Activated T-cell treated with anti-CD3 and anti-CD28 coated beads, Interleukin-2, amount 50 U/mL, for 72 hours (primary cell): ENCODE measurements at places on chromosomes 2 and 18. TPM values are rescaled to one million over a fixed set of nuclear protein-coding genes. Genes with fewer than 3 reads are reported as not detected.

DNA sequence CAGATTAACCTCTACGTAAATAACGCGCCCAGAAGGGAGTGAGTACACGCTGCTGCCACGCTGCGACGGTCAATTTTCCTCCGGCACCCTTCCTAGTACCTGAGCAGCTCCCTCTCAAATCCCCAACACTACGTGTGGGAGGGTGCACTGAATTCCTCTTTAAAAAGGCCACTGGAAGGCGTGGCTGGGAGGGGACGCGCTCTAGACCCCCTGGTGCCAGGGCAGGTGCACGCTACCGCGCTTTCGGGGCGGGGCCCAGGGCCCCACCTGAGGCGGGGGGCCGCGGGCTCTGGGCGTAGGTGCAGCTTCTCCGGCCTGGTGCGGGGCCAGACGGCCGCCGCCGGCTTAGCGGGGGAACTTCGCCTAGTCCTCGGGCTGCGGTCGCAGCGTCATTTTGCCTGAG is 668 bp upstream of the ANKRD12 start:
- peak overlapping the region; percentile 95 for H3K4me3 ChIP-seq
- peaks cover 60% of the 10 kb centered on the region for H3K4me1 ChIP-seq
- H3K27ac ChIP-seq = peak overlapping the region; percentile 96
- peaks cover 50% of the 10 kb centered on the region for H3K36me3 ChIP-seq

- H3K27me3 ChIP-seq = peaks cover 14% of the 10 kb centered on the region
- H3K4me1 ChIP-seq = no peaks in the 10 kb centered on the region
- H3K27ac ChIP-seq = no peak overlapping the region
- H3K36me3 ChIP-seq = no peaks in the 10 kb centered on the region
- no peak for DNase-seq
Measured at GRCh38 chr18:34783501-34783900, 73.4 kb downstream of the DTNA start.

GRCh38 chr2:153551698-153552097 is 73.1 kb upstream of the RPRM start:
- no peak overlapping the region for H3K4me3 ChIP-seq
- H3K27me3 ChIP-seq = no peaks in the 10 kb centered on the region

GRCh38 chr2:130150181-130151144 is 5.6 kb upstream of the CCDC74B start:
- no peak for DNase-seq
- H3K4me1 ChIP-seq = no peaks in the 10 kb centered on the region
- H3K36me3 ChIP-seq = peaks cover 1% of the 10 kb centered on the region
- peaks cover 7% of the 10 kb centered on the region for H3K27me3 ChIP-seq
- H3K4me3 ChIP-seq = no peak overlapping the region
- no peak overlapping the region for H3K27ac ChIP-seq

DNA sequence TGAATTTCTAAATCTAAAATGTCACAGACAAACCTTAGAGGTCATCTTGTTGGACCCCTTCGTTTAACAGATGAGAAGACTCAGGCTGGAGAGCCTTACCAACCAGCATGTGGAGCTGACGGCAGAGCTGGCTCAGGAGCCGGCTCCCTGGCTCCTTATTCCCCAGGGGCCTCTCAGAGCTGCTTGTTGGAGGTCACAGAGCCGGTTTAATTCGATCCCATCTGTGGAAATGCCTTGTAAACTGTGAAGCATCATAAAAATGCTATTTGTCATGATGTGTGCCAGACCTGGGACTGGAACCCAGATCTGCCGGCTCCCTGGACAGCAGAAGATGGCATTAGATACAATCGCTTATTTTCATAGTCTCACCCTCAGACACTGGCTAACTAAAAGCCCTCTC is 8.2 kb upstream of the CIB4 start:
- H3K4me1 ChIP-seq = no peaks in the 10 kb centered on the region
- no peaks in the 10 kb centered on the region for H3K36me3 ChIP-seq
- no peak for DNase-seq
- H3K4me3 ChIP-seq = no peak overlapping the region
- H3K27me3 ChIP-seq = peaks cover 36% of the 10 kb centered on the region

- H3K4me3 ChIP-seq = peak overlapping the region; percentile 47
- peaks cover 1% of the 10 kb centered on the region for H3K36me3 ChIP-seq
- DNase-seq = no peak
Measured at GRCh38 chr2:161979490-161979889, 94.5 kb downstream of the DPP4 start.

- no peak for DNase-seq
- no peaks in the 10 kb centered on the region for H3K27me3 ChIP-seq
- H3K36me3 ChIP-seq = no peaks in the 10 kb centered on the region
- H3K27ac ChIP-seq = no peak overlapping the region
- no peak overlapping the region for H3K4me3 ChIP-seq
Measured at GRCh38 chr2:99811544-99811943, 321.7 kb upstream of the REV1 start.

DNA sequence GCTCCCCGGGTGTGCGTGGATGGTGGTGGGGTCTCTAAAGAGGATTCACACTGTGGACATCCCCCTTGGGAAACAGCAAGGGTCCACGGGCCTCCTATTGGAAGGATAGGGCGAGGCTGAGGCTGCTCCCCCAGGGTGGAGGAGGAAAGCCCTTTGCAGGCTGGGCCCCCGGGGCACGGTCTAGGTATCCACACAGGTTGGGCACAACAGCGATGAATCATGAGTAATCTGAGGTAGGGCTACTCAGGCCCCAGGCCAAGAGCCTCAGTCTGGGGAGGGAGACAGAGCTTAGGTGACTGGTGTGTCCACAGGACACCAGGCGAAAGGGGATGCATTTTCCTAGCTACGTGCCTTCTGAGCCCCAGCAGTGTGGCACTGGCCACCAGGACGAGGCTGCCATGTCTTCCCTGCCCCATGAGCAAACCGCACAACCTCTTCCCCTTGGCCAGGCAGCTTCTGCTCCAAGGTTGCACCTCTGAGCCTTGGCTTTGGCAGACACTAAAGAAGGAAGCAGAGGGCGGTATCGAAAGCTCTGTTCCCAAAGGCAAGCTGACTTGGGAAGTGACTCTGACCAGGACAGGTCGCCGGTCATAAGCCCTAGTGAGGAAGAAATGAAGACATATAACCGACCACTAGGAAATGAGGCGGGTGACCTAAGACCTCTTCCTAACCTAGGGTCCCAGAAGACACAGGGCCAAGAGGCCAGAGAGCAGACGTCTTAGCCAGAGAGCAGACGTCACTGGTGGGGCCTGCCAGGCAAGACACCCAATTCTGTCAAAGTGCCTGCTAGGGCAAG is 14.6 kb upstream of the SEMA4C start:
- DNase-seq = no peak
- no peak overlapping the region for H3K27ac ChIP-seq
- H3K4me3 ChIP-seq = no peak overlapping the region
- H3K27me3 ChIP-seq = no peaks in the 10 kb centered on the region

Gene LOXHD1
- 0.07 TPM for total RNA-seq

Gene ABCG8
- total RNA-seq = not detected

Gene SCN3A
- total RNA-seq = not detected

Gene RAB6C
- total RNA-seq = 0.14 TPM

Gene DSG2
- 1.6 TPM for total RNA-seq

Gene FAHD2A
- 35.7 TPM for total RNA-seq
